ENCODE measurements at places on chromosomes 7 and 10. TPM values are rescaled to one million over a fixed set of nuclear protein-coding genes. Genes with fewer than 3 reads are reported as not detected.

DNA sequence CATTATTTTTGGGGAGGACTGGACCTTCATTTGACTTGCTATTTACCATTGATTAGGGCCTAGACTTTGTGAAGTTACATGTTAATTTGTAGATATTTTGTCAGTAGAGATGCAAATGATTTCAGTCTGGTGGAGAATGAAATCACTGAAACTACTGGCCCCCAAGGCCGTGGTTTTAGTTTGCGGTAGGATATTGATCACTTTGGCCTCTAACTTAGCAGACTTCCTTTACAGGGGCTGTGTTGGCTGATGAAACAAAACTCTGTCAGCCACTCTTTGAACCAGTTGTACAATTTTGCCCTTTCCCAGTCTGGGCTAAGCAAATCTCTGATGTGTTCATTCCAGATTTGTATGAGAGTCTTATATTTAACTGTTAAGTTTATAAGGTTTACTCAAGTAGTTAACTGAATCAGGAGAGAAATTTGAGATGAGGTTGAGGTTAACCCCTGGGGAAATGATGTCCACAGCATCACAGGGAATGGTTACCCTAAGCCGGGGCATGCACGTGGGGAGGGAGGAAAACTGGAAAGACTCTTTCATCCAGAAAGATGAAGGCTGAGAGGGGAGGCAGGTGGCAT is 105.7 kb upstream of the INSIG1 start:
- H3K4me3 ChIP-seq: no peak overlapping the region
- H3K4me1 ChIP-seq: peaks cover 21% of the 10 kb centered on the region
- H3K36me3 ChIP-seq: peaks cover 5% of the 10 kb centered on the region
- no peaks in the 10 kb centered on the region for H3K27me3 ChIP-seq
- DNase-seq: no peak

GRCh38 chr10:133140417-133141143 is 19.4 kb upstream of the KNDC1 start:
- no peak overlapping the region for H3K4me3 ChIP-seq
- H3K27ac ChIP-seq: no peak overlapping the region
- peaks cover 5% of the 10 kb centered on the region for H3K27me3 ChIP-seq
- H3K36me3 ChIP-seq: no peaks in the 10 kb centered on the region
- H3K4me1 ChIP-seq: peaks cover 11% of the 10 kb centered on the region

DNA sequence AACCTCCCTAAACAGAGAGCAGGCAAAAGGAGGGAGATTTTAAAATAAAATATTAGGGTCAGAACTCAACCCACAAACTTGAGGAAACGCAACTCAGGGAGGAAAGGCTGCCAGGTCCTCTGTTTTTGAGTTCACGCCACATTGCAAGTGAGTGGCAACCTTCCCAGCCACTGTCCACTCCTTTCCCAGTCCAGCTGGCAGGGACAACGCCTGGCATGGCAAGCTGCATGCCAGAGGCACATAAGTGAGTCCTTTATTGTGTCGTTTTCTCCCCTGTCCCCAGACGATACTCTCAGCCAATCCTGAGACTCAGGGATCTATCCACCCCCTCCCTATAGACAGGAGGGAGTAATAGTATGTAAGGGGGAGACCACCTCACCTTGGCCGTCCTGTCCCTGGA is 22.4 kb downstream of the FBXW4 start:
- H3K27me3 ChIP-seq: no peaks in the 10 kb centered on the region
- H3K36me3 ChIP-seq: peaks cover 81% of the 10 kb centered on the region
- peaks cover 9% of the 10 kb centered on the region for H3K4me1 ChIP-seq

- no peaks in the 10 kb centered on the region for H3K4me1 ChIP-seq
- no peak overlapping the region for H3K4me3 ChIP-seq
- H3K27ac ChIP-seq: no peak overlapping the region
- peaks cover 4% of the 10 kb centered on the region for H3K27me3 ChIP-seq
- DNase-seq: no peak
- no peaks in the 10 kb centered on the region for H3K36me3 ChIP-seq
These were observed 156.3 kb downstream of the DIP2C start for GRCh38 chr10:533186-533585.

DNA sequence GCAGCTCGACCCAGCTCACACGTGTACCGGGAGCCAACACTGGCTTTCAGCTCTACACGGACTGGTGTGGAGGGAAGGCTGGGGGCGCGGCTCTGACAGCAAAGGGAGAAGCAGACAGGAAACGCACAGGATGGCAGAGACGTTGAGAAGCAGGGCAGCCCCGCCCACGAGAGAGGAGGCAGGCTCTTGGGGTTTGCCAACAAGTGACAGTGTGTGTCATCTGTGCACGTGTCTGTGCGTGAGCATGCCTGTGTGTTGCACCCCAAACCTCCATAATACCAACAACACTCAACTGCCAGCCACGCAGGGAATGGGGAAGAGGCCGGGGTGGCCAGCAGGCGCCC is 64.4 kb upstream of the PDGFA start:
- peaks cover 37% of the 10 kb centered on the region for H3K4me1 ChIP-seq
- H3K4me3 ChIP-seq: peak overlapping the region; percentile 79
- peak; percentile 93 for DNase-seq
- peaks cover 67% of the 10 kb centered on the region for H3K36me3 ChIP-seq
- peak overlapping the region; percentile 92 for H3K27ac ChIP-seq
- H3K27me3 ChIP-seq: no peaks in the 10 kb centered on the region

GRCh38 chr7:41478187-41478586 is 224.7 kb downstream of the INHBA start:
- H3K36me3 ChIP-seq: no peaks in the 10 kb centered on the region
- H3K4me1 ChIP-seq: no peaks in the 10 kb centered on the region
- no peak overlapping the region for H3K27ac ChIP-seq
- no peak overlapping the region for H3K4me3 ChIP-seq
- no peak for DNase-seq
- H3K27me3 ChIP-seq: no peaks in the 10 kb centered on the region

DNA sequence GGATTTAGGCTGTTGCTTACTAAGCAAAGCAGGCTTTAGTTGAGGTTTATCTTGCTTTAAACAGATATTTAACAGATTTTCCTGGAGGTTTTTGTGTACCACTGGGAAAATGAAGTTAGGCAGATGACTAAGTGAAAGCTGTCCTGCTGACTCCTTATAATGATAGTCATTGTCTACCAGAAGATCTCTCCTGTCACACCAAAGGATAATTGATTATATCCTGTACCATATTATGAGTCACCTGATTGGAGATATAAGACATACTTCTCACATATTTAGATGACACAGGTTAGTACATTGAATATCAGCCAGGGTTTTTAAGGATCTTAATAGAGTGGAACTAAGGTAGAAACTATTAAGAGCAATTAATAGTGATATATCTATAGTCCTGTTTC is 68.4 kb downstream of the PTEN start:
- no peak for DNase-seq
- no peak overlapping the region for H3K27ac ChIP-seq
- H3K4me3 ChIP-seq: no peak overlapping the region
- H3K27me3 ChIP-seq: no peaks in the 10 kb centered on the region
- peaks cover 34% of the 10 kb centered on the region for H3K4me1 ChIP-seq
- peaks cover 57% of the 10 kb centered on the region for H3K36me3 ChIP-seq

DNA sequence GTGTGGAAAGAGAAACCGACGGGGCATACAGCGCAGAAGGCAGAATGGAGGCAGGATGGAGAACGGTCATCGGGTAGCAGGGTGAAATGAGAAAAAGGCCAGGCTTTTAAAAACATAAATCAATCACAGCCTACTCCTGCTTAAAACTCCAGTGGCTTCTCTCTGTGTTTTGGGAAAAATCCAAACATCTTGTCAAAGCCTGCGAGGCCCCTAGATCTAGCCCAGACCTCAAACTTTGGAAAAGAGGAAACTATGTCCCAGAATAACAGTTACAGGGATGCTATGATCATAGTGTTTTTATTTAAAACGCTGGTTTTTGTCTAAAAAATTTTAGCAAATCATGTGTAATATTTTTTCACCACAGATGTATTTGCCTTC is 41.1 kb downstream of the PPP1R3C start:
- H3K4me1 ChIP-seq: no peaks in the 10 kb centered on the region
- H3K4me3 ChIP-seq: no peak overlapping the region
- H3K27me3 ChIP-seq: peaks cover 13% of the 10 kb centered on the region
- no peaks in the 10 kb centered on the region for H3K36me3 ChIP-seq
- H3K27ac ChIP-seq: no peak overlapping the region

DNA sequence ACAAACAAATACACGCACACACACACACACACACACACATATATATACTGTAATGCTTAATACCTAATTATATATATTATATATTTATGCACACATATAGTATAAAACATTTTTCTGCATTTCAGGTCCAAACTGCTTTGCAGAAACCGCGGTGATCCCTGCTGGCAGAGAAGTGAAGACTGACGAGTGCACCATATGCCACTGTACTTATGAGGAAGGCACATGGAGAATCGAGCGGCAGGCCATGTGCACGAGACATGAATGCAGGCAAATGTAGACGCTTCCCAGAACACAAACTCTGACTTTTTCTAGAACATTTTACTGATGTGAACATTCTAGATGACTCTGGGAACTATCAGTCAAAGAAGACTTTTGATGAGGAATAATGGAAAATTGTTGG is 138.5 kb downstream of the VWC2 start:
- H3K4me3 ChIP-seq: no peak overlapping the region
- H3K4me1 ChIP-seq: no peaks in the 10 kb centered on the region
- no peaks in the 10 kb centered on the region for H3K36me3 ChIP-seq
- H3K27ac ChIP-seq: no peak overlapping the region
- DNase-seq: no peak

DNA sequence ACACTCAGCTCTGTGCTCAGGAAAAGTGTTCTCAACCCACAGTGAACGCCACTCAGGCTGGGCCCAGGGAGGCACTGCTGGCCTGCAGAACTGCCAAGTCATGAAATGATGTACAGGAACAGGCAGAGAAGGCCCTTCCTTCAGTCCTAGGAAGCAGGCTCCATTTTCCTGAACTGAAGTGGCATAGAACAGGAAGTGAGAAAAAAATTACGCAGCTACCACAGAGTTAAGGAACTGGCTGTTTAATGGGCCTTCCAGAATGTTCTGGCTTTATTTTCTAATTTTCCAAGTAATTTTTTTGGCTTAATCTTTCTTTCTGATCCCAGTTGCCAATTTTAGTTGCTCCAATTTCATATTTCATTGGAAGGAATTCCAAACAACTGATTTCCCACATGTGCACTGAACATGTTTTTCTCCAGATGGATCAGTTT is 39.3 kb downstream of the LRRC18 start:
- DNase-seq: no peak
- no peaks in the 10 kb centered on the region for H3K36me3 ChIP-seq
- H3K4me3 ChIP-seq: no peak overlapping the region
- H3K27me3 ChIP-seq: no peaks in the 10 kb centered on the region

GRCh38 chr7:159084069-159084801 is 60.4 kb downstream of the VIPR2 start:
- no peaks in the 10 kb centered on the region for H3K36me3 ChIP-seq
- no peak overlapping the region for H3K4me3 ChIP-seq
- H3K27me3 ChIP-seq: peaks cover 2% of the 10 kb centered on the region
- no peak overlapping the region for H3K27ac ChIP-seq

DNA sequence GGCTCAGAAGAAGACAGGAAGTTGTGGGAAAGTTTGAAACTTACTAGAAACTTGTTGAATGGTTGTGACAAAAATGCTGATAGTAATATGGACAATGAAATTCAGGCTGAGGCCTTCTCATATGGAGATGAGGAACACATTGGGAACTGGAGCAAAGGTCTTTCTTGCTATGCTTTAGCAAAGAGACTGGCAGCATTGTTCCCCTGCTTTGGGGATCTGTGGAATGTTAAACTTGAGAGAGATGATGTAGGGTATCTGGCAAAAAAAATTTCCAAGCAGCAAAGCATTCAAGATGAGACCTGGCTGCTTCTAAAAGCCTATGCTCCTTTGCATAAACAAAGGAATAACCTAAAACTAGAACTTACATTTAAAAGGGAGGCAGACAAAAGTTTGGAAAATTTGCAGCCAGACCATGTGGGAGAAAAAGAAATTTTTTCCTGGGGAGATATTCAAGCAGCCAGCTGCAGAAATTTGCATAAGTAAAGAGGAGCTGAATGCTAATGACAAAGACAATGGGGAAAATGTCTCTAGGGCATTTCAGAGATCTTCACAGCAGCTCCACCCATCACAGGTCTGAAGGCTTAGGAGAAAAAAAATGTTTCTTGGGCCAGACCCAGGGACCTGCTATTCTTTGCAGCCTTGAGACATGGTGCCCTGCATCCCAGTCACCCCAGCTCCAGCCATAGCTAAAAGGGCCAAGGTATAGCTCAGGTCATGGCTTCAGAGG is 16.5 kb upstream of the KCND2 start:
- DNase-seq: no peak
- H3K27me3 ChIP-seq: no peaks in the 10 kb centered on the region
- no peak overlapping the region for H3K27ac ChIP-seq
- no peaks in the 10 kb centered on the region for H3K4me1 ChIP-seq
- no peak overlapping the region for H3K4me3 ChIP-seq

DNA sequence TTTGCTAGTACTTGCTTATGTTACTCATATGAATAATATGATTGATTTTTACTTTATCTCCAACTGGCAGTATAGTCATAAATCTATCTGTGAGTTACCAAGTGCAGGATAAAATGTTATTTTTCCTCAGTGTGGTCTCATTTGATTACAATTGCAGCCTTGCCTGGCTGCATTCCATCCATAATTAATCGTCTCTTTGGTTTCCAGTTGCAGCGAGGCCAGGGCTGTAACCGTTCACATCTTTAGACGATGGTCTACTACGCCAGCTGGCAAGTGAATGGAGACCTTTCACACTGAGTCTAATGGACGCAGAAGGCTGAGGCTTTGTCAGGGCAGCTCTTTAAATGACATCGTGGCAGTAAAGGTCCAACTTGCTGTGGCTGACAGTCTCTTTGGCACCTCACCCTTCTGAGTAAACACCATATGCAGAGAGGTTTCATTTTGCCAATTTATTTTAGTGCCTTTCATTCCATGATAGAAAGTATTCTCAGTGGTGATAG is 84.0 kb downstream of the ARL4A start:
- H3K4me1 ChIP-seq: no peaks in the 10 kb centered on the region
- peaks cover 11% of the 10 kb centered on the region for H3K27me3 ChIP-seq
- no peaks in the 10 kb centered on the region for H3K36me3 ChIP-seq
- no peak for DNase-seq
- no peak overlapping the region for H3K27ac ChIP-seq
- H3K4me3 ChIP-seq: no peak overlapping the region

DNA sequence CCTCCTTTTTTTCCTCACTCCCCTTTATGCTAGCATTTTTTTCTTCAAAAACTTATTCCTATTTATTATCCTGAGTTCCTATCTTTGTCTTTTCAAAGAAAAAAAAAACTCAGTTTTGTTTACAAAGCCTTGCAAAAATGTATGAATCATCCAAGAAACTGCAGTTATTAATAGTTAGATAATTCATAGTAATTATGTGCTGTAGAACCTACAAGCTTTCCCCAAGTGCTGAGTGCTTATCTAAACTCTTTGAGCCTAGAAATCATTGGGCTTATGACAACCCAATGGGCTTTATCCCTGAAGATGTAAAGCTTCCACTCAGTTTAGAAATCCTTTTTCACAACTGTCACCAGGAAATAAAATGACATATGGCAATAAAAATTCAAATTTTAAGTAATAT is 145.9 kb upstream of the WNT16 start:
- H3K27ac ChIP-seq: no peak overlapping the region
- H3K27me3 ChIP-seq: peaks cover 5% of the 10 kb centered on the region
- no peak for DNase-seq
- H3K4me3 ChIP-seq: no peak overlapping the region
- H3K4me1 ChIP-seq: peaks cover 3% of the 10 kb centered on the region

GRCh38 chr7:47100817-47101435 is 481.0 kb downstream of the TNS3 start:
- H3K4me3 ChIP-seq: no peak overlapping the region
- DNase-seq: no peak
- H3K4me1 ChIP-seq: no peaks in the 10 kb centered on the region
- H3K36me3 ChIP-seq: no peaks in the 10 kb centered on the region
- no peak overlapping the region for H3K27ac ChIP-seq

ADAM12 gene
- 0.60 TPM for total RNA-seq

CDH23 gene
- total RNA-seq: 4.9 TPM

CUL2 gene
- total RNA-seq: 38.7 TPM

MYO1G gene
- 435 TPM for total RNA-seq

CNNM1 gene
- 0.13 TPM for total RNA-seq

ELAPOR2 gene
- 2.3 TPM for total RNA-seq

ADCK2 gene
- 20.6 TPM for total RNA-seq

Measured in activated CD8-positive, alpha-beta T cell treated with anti-CD3 and anti-CD28 coated beads, Interleukin-2, amount 10 ng/mL, durations not matched to agents 7 days and 5 days (primary cell).